ENCODE measurements at places on chromosomes 4 and X.

DNA sequence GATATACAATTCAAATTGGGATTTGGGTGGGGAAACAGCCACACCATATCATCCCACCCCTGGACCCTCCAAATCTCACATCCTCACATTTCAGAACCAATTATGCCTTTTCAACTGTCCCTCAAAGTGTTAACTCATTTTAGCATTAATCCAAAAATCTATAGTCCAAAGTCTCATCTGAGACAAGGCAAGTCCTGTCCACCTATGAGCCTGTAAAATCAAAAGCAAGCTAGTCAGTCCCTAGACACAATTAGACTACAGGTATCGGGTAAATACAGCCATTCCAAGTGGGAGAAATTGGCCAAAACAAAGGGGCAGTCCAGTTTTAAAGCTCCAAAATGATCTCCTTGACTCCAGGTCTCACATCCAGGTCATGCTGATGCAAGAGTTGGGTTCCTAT is 128.0 kb downstream of the NBDY start:
- no peak for DNase-seq

DNA sequence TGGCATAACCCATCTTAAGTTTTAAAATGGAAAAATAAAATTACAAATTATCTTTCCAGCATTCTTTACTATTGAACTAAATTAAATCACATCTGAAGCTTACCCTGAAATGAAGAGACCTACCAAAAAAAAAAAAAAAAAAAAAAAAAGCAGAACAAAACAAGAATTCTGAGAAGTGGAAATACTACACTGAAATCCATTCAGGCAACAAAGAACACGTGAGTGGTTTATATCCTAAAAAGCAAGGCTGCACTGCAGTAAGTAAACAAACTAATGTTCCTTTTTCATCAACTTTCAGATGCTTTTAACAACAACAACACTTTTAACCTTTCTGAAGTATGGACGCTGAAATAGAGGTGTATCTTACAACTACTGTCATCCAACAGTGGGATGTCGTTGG is 7.5 kb downstream of the FRYL start:
- DNase-seq: no peak

GRCh38 chr4:143336781-143337599 is at the start of gene GAB1:
TSS of gene GAB1 (plus strand) at chr4:143336876. CDS start at chr4:143337189, 313 bp downstream.
- peak; percentile 50 for DNase-seq

DNA sequence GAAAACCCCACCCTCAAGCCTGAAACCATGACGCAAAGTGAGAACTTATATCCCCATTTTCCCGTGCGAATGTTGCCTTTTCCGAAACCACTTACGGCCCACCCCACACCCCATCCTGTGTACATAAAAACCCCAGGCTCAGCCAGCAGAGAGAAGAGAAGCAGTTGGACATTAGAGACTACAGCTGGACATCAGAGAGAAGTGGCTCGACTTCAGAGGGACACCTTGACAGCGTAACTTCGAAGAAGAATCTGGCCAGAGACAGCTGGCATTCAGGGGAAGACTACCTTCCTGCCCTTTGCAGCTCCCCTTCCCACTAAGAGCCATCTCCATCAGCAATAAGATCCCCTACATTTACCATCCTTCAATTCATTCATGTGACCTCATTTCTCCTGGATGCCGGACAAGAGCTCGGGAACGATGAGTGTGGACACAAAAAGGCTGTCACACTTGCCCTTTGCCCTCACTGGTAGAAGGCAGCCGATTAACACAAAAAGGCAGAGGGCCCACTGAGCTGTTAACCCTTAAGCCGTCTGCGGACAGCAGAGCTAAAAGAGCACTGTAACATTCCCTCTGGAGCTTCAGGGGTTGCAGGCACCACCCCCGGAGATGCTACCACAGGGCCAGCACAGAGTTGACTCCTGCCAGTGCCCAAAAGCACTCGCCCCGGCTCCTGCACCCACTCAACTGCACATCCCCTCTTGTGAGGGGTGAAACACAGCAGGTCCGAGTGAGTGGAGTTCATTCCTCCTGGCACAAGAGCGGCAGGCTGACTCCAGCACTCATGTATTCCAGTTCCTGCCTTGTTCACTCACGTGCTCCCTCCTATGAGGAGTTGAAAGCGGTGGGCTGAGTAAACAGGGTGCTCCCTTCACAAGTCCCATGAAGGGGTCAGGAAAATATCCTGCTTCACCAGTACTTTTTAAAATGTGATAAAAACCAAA is 7.5 kb downstream of the CHM start:
- DNase-seq: no peak

Data from NCI-H526 (cell line).